ENCODE measurements at places on chromosomes 11 and 22. TPM values are rescaled to one million over a fixed set of nuclear protein-coding genes. Genes with fewer than 3 reads are reported as not detected.

Gene DCDC1
- total RNA-seq = 3.5 TPM

Gene TTC12
- total RNA-seq = 5.7 TPM

- DNase-seq = no peak
Measured at GRCh38 chr11:2217211-2218030, 45.8 kb upstream of the TH start.

Gene NXPE2
- 0.05 TPM for total RNA-seq

Gene TMEM218
- 11.1 TPM for total RNA-seq

Gene ZNF214
- total RNA-seq = 2.3 TPM

DNA sequence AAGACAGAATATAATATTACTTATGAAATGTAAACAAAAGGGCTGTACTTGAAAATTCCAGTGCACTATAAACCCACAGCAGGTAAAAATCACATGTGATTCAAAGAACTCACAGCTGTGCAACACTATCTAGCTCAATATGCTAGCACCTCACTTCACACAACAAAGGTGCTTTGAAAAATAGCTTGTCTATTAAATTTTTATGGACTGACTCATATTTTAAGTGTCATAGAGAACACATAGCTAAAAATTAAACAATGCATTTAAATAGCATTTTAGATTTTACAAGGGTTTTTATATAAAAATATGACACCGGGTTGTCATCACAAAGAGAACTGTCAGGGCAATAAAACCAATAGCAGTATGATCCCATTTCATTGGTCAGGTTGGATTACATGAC, 1390.5 kb upstream of the TENM4 start:
- DNase-seq = no peak

Gene TMEM225
- not detected for total RNA-seq

Gene SCN3B
- 0.17 TPM for total RNA-seq
